ENCODE measurements at places on chromosomes 6 and 20.

DNA sequence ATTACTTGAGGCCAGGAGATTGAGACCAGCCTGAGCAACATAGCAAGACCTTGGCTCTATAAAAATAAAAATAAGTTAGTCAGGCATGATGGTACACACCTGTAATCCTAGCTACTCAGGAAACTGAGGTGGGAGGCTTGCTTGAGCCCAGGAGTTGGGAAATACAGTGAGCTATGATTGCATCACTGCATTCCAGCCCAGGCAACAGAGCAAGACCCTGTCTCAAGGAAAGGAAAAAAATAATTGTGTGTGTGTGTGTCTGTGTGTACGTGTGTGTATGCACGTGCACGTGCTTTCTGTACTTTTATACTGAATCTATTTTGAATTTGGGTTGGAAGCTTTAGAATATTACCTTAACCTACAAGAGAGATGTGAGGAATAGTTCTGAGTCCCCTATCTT lies 58.9 kb downstream of the KIZ start:
- no peak for DNase-seq

- no peak for DNase-seq
Observed at GRCh38 chr6:135281964-135282363, 100.9 kb downstream of the MYB start.

GRCh38 chr20:63121749-63122405 lies 94.1 kb downstream of the YTHDF1 start:
- DNase-seq = no peak

DNA sequence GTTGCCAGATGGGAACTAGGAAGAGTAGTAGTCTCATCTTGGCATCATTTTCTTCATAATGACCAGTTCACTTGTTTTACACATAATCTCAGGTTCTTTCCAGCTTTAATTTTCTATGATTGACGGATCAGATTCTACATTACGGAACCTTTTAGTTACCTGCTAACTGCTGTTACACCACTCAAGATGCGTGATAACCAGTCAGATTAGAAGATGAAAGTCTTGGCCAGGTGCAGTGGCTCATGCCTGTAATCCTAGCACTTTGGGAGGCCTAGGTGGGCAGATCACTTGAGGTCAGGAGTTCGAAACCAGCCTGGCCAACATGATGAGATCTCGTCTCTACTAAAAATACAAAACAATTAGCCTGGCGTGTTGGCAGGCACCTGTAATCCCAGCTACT lies 92.5 kb downstream of the NCOA3 start:
- DNase-seq = no peak

GRCh38 chr20:51484831-51485230 lies 57.7 kb downstream of the NFATC2 start:
- no peak for DNase-seq

GRCh38 chr6:165562421-165563090 lies 100.5 kb downstream of the PDE10A start:
- no peak for DNase-seq
